ENCODE measurements at places on chromosomes 3 and 15. TPM values are rescaled to one million over a fixed set of nuclear protein-coding genes. Genes with fewer than 3 reads are reported as not detected.

DNA sequence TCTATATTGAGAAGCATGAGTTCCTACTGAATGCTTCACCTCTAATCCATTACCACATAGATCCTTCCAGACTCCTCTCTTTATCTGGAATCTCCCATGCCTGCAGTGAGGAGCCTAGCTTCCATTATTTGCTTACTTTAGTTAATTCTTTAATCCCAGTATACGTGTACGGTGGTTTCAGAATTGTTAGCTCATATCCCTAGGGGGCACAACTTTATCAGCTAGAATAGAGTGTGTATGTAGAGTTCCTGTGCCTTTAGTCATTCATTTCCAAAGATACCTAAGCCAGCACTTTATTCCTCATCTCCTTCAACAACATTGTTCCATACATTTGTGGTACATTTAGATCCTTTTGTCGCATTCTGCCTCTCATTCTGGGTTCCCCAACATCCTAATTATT is 226.0 kb downstream of the TJP1 start:
- DNase-seq: no peak

DNA sequence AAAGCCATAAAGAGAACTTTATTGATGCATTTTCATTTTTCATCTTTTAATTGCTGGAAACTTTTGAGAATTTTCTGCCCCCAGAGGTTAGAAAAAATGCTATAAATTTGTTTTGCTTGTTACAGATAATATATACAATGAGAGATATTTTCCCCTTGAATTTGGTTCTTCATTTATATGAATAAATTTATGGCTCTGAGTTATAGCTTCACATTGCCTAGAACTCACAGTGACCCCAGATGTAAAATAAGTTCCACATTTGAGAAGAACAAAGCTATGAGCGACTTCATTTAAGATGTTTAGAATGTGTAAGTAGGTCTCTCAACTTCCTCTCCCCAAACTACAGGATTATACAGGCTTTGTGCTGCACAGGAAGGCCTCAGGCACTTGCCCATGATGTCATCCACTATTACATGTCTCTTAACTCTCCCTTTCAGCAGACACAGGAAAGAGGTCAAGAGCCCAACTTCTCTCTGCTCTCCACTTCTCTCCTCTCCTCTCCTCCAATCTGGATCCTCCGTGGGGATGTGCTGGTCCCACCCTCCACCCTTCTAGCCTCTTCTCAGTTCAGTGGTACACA is 92.8 kb downstream of the DUT start:
- no peak for DNase-seq

DNA sequence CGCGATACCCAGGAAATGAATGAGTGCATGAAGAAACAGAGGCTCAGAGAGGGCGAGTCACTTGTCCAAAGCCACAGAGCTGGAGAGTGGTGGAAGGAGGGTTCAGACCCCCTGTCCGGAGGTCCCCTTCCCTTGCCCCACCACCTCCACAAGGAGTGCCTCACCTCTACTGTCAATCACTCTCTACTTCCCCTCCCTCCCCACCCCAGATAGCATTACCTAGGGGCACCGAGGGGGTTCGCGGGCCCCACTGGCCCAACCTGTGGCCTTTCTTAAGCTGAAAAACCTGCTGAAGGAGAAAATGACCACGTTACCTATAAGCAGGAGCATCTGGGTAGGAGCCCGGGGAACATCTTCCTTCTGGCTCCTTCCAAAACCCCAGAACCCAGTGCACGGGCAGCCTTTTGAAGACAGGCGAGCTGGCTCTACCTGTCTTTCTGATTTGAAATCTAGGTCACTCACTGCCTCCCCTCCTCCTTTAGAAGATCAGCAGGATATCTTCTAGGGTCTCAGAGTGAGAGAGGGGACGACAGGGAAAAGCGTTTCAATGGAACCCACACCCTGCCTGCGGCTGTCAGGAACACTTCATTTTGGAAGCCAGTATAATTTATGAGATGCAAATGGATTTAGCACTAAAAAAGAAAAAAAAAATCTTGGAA is 89.9 kb upstream of the MEF2A start:
- DNase-seq: no peak

Gene MAP2K1
- total RNA-seq: 44.7 TPM

DNA sequence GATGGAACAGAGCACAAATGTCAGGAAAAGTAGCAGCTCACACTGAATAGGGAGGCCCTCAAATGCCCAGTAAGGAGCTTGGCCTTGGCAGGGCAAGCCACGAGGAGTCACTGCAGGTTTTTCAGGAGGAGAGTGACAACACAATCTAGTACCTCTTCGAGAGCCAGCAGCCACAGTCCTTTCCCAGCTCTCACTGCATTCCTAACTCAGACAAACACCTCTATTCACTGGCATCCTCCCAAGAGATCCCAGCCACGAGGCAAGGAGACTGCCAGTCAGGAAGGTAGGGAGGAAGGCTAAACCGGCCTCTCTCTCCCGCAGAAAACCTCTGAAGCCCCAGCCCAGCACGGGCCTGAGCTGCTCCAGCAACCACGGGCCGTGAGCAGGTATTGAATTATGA is 146.0 kb upstream of the SMAD3 start:
- DNase-seq: no peak

Measured in left colon (tissue), 2 donors.